Stomach (tissue), 19 donors: ENCODE measurements at places on chromosomes 6 and 20. TPM values are rescaled to one million over a fixed set of nuclear protein-coding genes. Genes with fewer than 3 reads are reported as not detected.

DNA sequence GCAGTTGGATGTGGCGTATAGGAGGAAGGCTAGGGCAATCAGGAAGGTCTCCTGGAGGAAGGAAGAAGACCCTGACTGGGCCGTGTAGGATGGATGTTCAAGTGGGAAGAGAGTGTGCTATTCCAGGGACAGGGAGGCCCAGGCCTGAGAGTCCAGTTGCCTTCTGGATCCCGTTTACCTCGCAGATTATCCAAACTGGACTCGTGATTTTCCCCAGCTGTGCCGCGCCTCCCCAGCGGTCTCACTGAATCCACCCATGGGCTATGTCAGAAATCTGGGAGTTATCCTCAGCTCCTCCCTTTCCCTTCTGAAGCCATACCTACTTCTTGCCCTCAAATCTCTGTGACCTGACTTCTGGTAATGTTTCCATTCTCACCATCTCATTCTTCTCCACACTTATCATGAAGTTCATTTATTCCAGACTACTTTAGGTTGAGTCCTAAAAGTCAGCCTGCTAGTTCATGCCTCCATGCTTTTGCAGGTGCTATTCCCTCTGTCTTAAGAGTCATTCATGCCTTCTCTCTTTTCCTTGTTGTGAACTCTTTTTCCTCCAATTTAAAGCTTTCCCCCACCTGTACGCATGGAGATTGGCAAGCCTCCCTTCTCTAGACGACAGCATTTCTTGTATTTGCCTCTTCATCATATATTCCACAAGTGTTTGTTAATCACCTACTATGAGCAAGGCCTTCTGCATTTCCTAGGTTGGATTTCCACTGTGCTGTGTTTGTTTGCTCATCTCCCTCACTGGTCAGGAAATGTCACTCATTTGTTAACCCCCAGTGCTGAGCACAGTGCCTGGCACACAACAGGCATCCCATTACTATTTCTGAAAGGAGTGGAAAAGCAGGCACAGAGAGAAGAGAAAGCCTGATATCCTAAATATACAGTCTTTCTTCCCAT is 2.7 kb downstream of the SDCBP2 start:
- DNase-seq: no peak

DNA sequence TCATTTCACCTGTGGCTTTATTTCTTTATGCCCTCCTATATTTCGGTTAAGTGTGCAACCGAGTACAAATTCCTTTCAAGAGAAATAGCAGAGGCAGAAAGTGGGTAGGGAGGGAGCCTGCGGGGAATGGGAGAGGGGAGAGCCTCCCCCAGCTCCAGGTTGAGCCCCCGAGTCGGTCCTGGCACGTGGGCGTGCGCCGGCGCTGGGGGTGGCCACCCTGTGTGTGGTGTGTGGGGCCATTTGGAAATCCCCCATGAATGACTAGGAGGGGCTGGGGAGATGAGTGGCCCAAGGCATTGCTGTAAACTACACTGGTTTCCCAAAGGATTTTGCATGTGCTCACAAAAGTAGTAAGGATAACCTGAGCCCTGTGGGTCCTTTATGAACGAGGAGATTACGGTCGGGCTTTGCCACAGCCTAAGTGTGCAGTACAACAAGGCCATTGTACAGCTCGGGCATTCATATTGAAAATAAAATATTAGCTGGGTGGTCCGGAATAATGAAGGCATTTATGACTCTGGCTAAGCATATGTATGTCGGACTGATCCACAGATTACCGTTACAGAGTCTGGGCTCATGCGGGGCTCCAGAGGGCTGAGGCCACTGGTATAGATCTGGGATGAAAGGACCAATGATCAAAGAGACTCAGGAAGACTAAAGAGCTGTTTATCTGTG is 84.5 kb upstream of the RALGAPA2 start:
- no peak for DNase-seq

DNA sequence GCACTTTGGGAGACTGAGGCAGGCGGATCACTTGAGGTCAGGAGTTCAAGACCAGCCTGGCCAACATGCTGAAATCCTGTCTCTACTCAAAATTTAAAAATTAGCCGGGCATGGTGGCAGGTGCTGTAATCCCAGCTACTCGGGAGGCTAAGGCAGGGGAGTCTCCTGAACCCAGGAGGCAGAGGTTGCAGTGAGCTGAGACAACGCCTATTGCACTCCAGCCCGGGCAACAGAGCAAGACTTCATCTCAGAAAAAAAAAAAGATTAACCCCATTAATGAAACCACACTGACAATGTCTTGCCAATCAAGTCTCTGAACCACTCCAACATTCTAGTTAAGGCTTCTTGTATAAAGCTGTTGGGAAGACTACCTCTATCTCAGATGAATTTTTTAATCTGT is 4.0 kb downstream of the PREP start:
- DNase-seq: no peak

DNA sequence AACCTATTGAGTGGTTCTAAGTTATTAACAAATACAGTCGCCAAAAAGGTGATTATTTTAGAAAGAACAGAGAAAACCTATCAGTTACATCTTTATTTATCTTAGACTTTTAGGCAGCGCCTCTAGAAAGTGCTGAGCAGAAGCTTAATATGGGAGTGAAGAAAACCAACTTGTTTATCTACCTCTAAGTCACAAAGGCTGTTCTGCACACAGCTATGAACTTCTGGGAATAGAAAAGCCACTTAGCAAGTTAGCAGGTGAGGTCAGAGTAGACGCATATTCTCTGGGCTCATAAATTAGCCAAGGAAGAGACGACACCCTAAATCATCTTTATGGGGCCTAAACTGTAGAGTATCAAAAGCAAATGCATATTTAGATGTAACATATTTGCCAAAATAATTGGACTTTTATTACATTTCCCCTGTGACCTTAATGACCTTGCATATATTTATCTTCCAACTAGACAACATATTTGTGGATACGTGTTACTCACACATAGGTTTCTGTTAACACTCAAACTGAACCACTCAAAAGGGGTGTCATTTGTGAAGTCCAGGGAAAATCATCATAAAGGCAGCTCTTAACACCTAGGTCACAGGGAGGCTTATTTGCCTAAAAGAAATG is 267.1 kb downstream of the ADGB start:
- no peak for DNase-seq

DNA sequence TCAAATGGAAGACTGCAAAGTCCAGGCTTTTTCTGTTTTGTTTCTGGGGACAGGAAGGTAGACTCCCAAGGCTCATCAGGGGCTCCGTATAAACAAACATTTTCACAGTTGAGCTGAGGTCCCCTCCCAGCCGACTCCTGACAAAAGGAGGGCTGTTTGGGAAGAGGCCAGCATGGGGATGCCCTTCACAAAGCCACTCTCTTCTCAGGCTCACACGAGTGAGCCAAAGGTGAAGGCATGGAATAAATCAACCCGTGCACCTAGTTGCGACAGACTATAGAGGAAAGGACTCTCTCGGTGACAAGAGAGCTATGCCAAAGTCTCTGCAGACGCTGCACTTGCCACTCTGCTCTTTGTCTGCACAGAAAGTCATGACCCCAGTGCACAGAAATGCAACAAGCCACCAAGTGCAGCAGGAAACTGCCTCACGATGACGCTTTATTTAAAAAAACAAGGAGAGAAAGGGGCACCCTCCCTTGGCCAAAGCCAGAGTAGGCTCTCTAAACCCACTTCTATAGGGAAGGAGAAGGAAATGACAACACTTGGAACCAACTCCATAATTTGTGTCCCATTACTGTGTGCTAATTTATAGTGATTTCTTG is 21.0 kb downstream of the JAG1 start:
- peak; percentile 43 for DNase-seq

The YIPF3 gene
- polyA plus RNA-seq: 77.4 TPM

The VPS16 gene
- 31.4 TPM for polyA plus RNA-seq

The DHX16 gene
- polyA plus RNA-seq: 23.4 TPM
